NCI-H2107 (cell line): ENCODE measurements at places on chromosomes 3 and 15.

- DNase-seq: no peak
Observed at GRCh38 chr3:40191850-40192448, 117.6 kb upstream of the EIF1B start.

GRCh38 chr15:42101861-42102260, 7.5 kb upstream of the PLA2G4D start:
- no peak for DNase-seq

- no peak for DNase-seq
Observed at GRCh38 chr3:72169561-72170472, 384.9 kb upstream of the PROK2 start.

- DNase-seq: no peak
Observed at GRCh38 chr3:131973731-131974130, 61.1 kb downstream of the CPNE4 start.

DNA sequence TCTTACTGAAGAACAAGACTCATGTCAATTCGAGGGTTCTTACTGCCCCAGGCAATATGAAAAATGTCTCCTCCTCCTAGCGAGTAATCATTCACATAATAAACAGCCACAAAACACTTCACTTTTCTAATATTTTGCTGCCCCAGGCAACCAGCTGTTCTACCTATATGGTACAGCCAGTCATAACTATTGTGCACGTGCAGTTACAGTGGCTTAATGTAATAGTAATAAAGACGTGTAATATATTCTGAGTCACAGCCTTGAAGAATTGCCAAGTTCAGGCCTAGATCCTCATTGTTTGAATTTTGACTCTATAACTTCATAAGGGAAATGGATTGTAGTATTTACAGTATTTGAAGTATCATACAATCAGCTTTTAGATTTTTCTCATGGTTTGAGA, 1250.0 kb upstream of the GBE1 start:
- DNase-seq: no peak

GRCh38 chr3:25662736-25663320, 1.9 kb downstream of the TOP2B start:
- no peak for DNase-seq

DNA sequence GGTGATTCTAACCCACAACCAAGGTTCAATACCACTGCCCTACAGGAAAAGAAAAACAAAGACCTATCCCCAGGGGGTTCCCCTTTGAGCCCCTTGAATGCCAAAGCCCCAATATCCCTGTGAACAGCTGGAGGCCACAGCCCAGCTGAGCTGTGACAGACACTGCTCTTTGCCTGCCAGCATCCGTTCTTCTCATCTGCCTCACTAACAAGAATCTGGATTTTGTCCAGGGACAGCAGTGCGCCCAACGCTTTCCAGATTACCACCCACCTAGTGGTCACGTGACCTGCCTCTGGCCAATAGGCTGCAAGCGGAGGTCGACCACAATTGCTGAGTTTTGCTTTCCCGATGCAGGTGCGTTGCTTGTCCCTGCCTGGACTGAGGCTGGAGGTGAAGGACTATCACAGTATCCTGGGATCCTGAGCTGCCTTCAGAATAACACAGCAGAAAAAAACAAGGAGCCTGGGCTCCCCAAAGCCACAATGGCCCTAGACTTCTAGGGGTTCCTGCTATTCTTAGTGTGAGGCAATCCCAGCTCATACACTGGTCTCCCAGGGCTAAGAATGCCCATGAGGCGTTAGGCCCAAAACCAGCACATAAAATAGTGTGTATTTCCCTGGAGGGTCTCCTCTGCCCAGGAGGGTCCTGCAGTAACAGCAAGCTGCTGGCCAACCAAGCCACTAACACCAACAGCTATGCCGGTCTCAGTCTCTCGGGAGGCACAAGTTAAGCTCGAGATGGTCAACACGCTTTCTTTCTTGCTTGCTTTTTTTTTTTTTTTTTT, 13.8 kb downstream of the BDH1 start:
- DNase-seq: no peak

- DNase-seq: no peak
Observed at GRCh38 chr3:179687967-179688535, 35.2 kb downstream of the USP13 start.

- DNase-seq: no peak
Observed at GRCh38 chr3:77707281-77707680, 667.4 kb downstream of the ROBO2 start.

DNA sequence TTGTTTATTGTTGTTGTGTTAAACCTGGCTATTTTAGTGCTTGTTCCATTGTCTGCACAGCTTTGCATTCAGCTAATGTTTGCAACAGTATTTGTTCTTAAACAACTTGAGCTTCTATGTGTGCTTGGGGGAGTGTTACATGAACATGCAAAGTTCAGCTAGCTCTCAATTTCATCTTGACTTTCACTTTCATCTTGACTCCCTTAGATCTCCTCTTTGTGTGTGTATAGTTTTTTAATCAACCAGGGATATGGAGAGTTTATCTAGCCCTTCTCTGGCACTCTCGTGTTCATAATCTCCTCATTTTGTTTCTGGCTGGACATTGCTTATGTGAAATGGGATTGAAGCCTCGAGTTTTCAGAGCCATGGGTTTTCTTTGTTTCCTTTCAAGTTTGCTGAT, 212.4 kb upstream of the ZBTB20 start:
- DNase-seq: no peak

DNA sequence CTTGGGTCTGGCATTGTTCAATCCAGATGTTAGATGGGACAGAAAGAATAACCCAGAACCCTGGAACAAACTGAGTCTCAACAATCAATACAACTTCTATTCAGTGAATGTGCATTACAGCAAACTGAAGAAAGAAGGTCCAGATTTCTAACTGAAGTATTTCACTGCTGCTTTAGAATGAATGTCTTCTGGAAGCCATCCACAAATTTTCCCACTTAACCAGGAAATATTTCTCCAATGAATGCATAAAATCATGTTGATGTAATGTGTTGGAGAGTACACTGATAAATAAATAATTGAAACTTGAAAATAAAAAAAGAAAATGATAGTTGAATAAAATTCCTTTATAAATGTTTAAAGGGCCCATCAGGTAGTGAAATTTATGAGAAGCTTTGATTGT, 658.6 kb downstream of the ZBBX start:
- DNase-seq: no peak

DNA sequence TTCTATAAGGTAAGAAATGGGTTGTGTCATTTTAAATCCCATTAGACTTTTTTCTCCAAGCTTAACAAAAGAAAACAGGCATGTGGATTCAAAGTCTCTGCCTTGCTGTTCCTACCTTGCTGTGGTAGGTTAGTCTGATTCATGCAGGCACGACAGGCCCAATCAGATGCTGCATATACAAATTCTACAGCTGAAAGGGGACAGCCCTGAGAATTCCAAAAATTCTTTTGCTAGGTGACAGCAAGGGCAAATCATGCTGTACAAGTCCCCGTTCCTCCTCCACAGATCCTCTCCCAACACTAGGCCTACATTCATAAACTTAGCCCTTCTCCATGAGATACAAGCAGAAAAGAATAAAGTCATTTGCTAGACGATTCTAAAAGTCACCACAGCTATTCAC, 161.2 kb upstream of the THBS1 start:
- DNase-seq: no peak

DNA sequence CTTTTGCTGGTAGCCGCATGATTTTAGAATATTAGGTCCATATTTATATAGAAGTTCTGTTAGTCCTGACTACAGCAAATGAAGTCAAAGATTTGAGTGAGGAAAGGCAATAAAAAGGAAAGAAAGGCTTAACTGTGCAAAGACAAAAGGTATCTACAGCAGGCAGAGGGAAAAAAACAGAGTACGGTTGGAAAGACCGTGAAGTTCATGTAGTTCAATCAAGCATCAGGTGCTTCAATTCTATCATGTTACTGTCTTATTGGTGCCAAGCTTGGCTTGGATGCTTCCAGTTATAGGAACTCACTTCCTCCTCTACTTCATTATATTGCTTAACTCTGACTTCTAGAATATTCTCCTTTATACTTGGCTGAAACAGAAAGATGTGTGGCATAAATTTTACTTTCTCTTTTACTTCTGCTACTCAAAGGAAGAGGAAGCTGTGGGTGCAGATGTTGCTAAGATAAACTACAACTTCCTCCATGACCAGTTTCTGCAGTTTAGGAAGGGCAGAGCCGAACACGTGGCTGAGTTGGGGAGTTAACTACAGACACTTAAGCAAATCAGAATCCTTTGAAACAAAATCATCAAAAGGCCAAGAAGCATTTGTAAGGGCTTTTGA, 72.6 kb upstream of the ZBED2 start:
- no peak for DNase-seq

GRCh38 chr3:128730471-128730870, 4.5 kb downstream of the RAB7A start:
- no peak for DNase-seq

DNA sequence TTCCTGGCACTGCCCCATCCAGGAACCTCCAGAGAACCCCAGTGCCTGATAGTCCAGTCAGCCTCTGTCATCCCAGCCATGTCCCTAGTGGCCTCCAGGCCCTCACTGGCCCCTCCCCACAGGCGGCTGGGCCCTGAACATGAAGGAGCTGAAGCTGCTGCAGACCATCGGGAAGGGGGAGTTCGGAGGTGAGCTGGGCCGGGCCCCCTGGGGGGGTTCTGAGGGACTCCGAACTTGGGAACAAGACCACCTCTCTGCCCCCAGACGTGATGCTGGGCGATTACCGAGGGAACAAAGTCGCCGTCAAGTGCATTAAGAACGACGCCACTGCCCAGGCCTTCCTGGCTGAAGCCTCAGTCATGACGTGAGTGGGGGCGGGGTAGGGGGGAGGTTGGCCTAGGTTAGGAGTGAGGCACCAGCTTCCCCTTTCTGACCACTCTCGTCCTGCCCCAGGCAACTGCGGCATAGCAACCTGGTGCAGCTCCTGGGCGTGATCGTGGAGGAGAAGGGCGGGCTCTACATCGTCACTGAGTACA, 12.0 kb upstream of the LMAN1L start:
- no peak for DNase-seq

DNA sequence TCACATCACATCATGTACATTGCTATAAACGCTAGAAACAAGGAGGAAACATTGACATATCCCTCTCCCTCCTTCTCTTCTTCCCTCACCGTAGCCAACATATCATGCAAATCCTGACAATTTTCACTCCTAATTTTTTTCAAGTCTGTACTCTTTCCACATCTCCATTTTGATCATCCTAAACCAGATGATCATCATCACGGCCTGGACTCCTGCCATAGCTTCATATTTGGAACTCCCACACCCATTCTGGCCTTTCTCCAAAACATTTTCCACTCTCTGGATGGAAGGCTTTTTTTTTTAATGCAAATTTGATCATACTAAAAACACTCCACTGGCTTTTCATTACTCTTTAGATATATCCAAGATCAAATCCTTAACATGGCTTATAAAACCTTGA, 248.0 kb upstream of the CNTN3 start:
- no peak for DNase-seq

GRCh38 chr3:67535006-67535405, 119.4 kb downstream of the SUCLG2 start:
- DNase-seq: no peak

- no peak for DNase-seq
Observed at GRCh38 chr15:26670116-26670515, 102.8 kb downstream of the GABRB3 start.

DNA sequence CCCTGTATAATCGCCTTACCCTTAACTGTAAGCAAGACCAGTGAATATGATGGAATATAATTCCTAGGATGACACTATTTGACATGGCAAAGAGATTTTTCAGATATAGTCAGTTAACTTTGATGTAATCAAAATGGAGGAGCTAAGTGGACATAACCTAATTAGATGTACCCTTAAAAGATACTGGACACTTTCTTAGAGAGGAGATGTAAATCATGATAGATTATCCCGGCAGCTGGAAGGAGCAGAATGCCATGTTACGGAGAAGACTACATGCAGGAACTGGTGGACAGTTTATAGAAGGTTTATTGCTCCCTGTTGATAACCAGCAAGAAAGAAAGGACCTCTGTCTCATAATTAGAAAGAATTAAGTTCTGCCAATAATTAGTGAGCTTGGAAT, 1142.9 kb downstream of the SI start:
- no peak for DNase-seq

GRCh38 chr3:65955792-65956477, 82.8 kb downstream of the MAGI1 start:
- DNase-seq: no peak

DNA sequence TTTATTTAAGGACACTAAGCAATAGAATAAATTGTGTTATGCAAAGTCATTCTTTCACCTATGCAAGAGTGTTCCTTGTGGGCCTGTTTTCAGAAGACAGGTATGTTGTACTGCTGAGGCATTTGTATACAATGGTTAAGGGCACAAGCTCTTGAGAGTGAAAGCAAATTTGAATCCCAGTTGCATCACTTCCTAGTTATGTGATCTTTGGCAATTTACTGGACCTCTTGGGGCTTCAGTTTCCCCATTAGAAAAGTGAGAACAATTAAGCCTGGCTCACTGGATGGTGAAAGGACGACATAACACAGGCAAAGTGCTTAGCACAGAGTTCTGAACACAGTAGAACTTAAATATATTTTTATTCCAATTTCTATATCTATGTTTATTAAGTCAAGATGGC, 117.4 kb downstream of the EFHB start:
- no peak for DNase-seq

- DNase-seq: no peak
Observed at GRCh38 chr3:143914257-143914656, 57.4 kb upstream of the DIPK2A start.

DNA sequence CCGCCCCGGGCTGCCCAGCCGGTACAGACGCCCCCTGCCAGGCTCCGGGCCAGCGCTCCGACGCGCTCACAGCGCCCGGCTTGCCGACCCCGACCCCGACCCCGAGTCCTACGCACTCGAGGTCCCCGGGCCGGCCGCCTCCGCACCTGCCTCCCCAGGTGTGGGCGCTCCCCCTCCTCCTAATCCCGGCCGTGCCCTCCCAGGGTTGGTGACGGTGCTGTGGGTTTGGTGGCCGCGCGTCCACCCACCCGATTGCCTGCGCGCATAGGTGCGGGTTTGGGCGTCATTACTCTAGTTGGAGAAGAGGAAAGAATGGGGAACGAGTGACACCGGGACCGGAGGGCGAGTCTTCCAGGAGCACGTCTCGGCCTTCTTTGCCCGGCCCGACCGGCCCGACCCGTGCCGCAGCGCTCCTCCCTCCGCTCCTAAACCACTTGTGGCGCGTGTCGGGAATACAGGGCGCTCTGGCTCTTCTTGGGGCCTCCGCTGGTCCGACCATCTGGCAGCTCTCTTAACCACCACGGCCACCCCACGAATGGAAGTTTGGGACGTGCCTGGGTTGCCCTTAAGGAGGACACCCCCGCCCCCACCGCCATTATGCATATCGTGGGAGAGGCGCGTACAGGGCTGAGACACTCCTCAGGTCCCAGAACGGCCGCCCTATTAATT, 810 bp upstream of the THRB start:
- DNase-seq: no peak

- no peak for DNase-seq
Observed at GRCh38 chr3:11250902-11251806, 21.0 kb upstream of the ATG7 start.

- DNase-seq: no peak
Observed at GRCh38 chr3:13125092-13126015, 52.1 kb upstream of the IQSEC1 start.

GRCh38 chr3:191414286-191414685, 46.7 kb upstream of the PYDC2 start:
- no peak for DNase-seq
